PC-9 (cell line): ENCODE measurements at places on chromosomes 6 and 20. TPM values are rescaled to one million over a fixed set of nuclear protein-coding genes. Genes with fewer than 3 reads are reported as not detected.

The TNXB gene
- total RNA-seq: 15.1 and 22.1 TPM in 2 replicates

The MYL9 gene
- 13.3 and 25.3 TPM in 2 replicates for total RNA-seq

The PPT2 gene
- total RNA-seq: 38.2 and 42.5 TPM in 2 replicates

The DYNLT2 gene
- 1.4 and 1.5 TPM in 2 replicates for total RNA-seq

The HSF2 gene
- 12.4 and 15.5 TPM in 2 replicates for total RNA-seq

The FKBP1A gene
- total RNA-seq: 248 and 320 TPM in 2 replicates

The OR2H2 gene
- not detected in 2 replicates for total RNA-seq

The SASH1 gene
- 32.9 and 35.5 TPM in 2 replicates for total RNA-seq

The BACH2 gene
- total RNA-seq: 2.3 and 4.2 TPM in 2 replicates

The AGPAT1 gene
- total RNA-seq: 58.9 and 61.7 TPM in 2 replicates

The HLA-DPB1 gene
- not detected in 2 replicates for total RNA-seq

The ARFGAP1 gene
- 89.0 and 101 TPM in 2 replicates for total RNA-seq

The SYTL3 gene
- total RNA-seq: 7.8 and 8.3 TPM in 2 replicates

The PXDC1 gene
- 29.3 and 30.8 TPM in 2 replicates for total RNA-seq

The RIPPLY2 gene
- total RNA-seq: not detected in 2 replicates

The RAD21L1 gene
- total RNA-seq: 0.60 TPM in 1 of 2 replicates, not detected in the other

The CST4 gene
- total RNA-seq: 0.78 TPM in 1 of 2 replicates, not detected in the other

The MAS1 gene
- not detected in 2 replicates for total RNA-seq

The BTN1A1 gene
- not detected in 2 replicates for total RNA-seq

The PBOV1 gene
- not detected in 2 replicates for total RNA-seq

The KIF6 gene
- not detected in 2 replicates for total RNA-seq

The HLA-DRA gene
- total RNA-seq: not detected in 2 replicates

The ABT1 gene
- total RNA-seq: 16.8 and 19.5 TPM in 2 replicates

The MAP7 gene
- 27.5 and 33.7 TPM in 2 replicates for total RNA-seq

The CCN2 gene
- total RNA-seq: 20.2 and 34.1 TPM in 2 replicates

The SLC24A3 gene
- total RNA-seq: not detected in 2 replicates

The SLC26A8 gene
- not detected in 2 replicates for total RNA-seq

The TBX18 gene
- total RNA-seq: not detected in 2 replicates
